ENCODE measurements at places on chromosomes 6 and 20.

DNA sequence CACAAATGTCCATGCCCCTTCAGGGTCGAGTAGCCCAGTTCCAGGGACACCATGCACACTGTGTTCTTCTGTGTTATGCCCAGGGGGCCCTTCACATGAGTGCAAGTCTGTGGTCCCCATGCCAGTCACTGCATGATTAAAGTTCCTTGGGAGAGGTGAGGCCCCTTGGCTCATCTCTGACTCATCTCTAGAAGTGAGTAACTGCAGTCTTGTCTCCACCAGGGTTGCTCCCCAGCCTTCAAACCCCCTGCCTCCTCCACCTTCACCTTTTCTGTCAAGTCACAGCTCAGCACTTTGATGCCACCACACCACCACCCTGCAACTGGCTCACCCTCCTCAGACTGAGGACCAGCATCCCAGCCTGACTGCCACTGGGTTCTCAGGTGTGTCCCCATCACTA lies 161.7 kb downstream of the UNC5CL start:
- DNase-seq, result no peak

- DNase-seq, result no peak
Observed at GRCh38 chr6:8074213-8074612, 10.0 kb upstream of the BLOC1S5 start.

GRCh38 chr20:6605055-6605935 lies 162.2 kb upstream of the BMP2 start:
- DNase-seq, result no peak

GRCh38 chr20:25470045-25470444 lies 62.6 kb downstream of the GINS1 start:
- DNase-seq, result no peak

DNA sequence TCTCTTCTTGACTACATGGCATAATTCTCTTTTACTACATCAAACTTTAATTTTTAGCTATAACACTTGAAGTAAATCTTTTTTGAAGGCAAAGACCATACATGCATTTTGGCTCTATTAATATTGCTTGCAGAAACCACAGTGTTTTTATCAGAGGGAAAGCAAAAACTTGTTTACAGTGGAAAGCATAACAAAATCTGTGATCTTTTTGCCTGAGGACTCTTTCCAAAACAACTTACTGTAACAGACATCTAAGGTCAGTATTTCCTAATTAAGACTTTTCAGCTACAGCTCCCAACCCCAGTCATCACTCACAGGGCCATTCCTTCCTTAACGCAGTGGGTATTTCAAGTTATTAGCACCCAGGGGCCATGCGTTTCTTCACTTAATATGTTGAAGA lies 274.7 kb downstream of the CDKAL1 start:
- DNase-seq, result no peak

DNA sequence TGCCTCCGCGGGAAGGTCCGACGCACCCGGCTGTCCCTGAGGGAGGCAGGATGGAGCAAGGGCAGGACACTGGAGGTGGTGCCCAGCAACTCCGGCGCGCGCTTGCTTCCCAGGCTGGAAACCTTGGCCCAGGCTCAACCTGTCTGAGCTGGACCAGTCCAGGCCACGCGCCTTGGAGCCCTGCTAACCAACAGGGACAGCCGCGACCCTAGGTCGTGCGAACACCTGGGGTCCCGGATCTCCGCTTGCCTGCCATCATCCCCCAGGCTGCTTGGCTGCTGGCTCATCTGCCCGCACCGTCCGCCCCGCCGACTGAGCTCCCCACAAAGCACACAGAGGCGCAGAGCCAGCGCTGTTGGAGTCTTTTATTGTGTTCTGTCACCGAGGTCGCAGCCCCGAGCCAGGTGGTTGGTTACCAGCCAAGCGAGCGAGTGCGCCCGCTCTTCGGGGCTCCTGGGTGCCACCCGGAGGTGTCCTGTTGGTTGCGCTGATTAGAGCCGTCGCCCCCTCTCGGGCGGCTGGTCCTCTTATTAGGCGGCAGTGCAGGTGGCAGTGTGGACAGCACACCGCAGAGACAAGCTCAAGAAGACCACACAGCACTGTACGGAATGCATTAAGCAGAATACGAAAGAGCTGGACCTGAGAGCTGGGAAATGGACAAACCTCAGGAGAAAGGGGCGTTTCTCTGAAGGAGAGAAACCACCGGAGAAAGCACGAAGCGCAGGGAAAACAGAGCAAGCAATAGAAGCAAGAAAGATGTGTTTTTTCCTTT lies 3.8 kb downstream of the COL12A1 start:
- DNase-seq, result no peak

DNA sequence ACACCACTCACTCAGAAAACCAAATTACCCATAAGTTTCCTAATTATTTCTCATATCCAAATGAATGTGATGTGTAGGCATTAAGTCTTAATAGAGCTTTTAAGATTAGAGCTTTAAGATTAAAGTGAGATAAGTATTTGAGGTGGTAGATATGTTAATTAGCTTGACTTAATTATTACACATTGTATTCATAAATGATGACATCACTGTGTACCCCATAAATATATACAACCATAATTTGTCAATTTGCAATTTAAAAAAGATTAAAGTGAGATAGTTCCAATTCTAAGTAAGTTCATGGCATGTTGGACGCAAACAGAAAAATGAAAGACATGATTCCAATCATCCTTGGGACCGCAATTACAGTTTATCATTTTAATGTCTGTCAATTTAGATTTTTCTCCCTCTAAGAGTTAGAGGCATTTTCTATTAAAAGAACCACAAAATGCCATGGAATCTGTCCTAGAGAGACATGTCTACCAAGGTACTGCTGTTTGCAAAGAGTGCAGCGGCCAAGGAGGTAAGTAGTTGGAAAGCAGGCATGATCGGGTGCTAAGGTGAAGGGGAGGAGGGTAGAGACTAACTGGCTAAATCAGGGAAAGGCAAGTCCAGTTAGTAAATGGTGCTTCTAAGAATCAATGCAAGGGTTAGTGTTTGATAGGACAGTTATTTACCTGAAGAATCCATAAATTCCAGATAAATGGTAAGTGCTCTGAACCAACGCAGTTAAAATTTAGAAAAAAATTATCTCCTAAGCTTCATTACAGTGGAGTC lies 65.7 kb downstream of the CHD6 start:
- no peak for DNase-seq

DNA sequence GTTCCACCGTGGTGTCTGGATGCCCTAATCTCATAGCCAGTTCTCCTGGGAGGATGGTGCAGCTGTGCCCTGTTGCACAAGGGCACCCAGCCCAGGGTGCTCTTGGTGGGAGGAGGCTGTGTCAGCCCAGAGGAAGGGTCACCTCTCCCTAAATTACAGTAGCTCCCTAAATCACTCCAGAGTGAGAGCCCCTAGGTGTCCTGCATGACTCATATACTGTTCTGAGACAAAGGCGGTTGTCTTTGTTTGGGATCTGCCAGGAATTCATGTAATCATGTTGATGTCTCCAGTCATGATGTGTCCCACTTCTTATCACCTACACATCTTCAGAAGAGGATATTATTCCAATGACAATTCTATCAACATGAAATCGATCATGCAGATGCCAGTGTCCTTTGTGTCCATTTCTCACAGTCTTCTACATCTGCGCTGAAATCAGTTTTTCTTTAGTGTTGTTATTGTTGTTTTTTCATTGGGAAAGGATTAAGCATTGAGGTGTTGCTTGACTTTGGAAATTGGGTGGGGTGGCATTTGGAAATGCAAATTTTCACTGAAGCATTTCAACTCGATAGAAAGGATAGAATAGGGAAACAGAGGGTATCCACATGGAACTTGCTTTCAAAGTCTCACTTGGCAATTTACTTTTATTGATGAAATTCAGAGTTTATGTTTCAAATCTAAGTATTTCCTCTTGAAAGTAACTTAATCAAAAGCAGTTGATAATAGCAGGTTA lies 19.5 kb downstream of the PERP start:
- DNase-seq, result no peak

GRCh38 chr6:89313006-89313405 lies 2.1 kb downstream of the GABRR2 start:
- DNase-seq, result no peak

DNA sequence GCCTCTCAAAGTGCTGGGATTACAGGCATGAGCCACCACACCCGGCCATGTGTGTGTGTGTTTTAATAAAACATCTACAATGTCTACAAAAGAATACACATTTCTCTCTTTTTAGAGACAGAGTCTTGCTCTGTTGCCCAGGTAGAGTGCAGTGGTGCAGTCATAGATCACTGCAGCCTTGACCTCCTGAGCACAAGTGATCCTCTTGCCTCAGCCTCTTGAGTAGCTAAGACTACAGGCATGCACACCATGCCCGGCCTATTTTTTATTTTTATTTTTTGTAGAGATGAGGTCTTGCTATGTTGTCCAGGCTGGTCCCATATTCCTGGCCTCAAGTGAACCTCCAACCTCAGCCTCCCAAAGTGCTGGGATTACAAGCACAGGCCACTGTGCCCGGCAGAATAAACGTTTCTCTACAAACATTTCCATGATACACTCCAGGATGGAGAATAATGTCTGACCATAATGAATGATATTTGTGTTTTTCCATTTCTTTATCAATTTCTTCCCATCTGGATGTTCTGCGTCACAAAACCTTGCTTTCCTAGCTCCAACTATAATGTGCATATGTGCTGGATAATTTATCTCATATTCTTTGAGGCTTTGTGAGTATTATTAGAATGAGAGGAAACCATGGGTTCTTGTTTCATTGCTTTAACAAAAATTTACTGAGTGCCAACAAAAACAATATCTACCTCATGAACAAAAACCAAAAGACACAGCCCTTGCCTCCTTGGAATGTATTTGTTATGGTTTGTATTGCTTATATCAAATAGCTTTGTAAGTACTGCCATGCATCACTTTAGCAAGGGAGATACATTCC lies 28.6 kb upstream of the CCN2 start:
- DNase-seq, result no peak

GRCh38 chr6:149855040-149855654 lies 9.0 kb downstream of the LRP11 start:
- no peak for DNase-seq

GRCh38 chr6:142944124-142945048 lies 590 bp downstream of the HIVEP2 start:
- peak; percentile 48 for DNase-seq

GRCh38 chr6:138797806-138798446 lies 2.0 kb downstream of the ECT2L start:
- no peak for DNase-seq

- DNase-seq, result no peak
Observed at GRCh38 chr20:4813076-4813862, 91.6 kb downstream of the PRND start.

DNA sequence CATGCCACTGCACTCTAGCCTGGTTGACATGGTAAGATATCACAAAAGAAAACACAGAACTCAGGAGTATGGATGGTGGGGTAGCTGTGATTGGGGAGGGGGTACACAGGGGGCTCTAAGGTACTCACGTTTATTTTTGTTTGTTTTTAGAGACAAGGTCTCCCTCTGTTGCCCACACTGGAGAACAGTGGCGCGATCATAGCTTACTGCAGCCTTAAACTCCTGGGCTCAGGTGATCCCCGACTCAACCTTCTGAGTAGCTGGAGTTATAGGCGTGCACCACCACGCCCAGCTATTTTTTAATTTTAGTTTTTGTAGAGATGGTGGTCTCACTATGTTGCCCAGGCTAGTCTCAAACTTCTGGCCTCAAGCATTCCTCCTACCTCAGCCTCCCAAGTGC lies 29.3 kb downstream of the BCL2L1 start:
- DNase-seq, result no peak

- no peak for DNase-seq
Observed at GRCh38 chr6:117463762-117464665, 18.5 kb upstream of the DCBLD1 start.

GRCh38 chr6:158797331-158798310 lies 21.5 kb downstream of the EZR start:
- no peak for DNase-seq

GRCh38 chr6:108650781-108651180 lies 90.1 kb downstream of the FOXO3 start:
- DNase-seq, result no peak

GRCh38 chr6:27139756-27140579 lies 107.5 kb upstream of the PRSS16 start:
- no peak for DNase-seq
